ENCODE measurements at places on chromosomes 3 and 15.

- no peak for DNase-seq
Measured at GRCh38 chr3:49397470-49397869, 14.3 kb downstream of the RHOA start.

- DNase-seq, result peak; percentile 4
Measured at GRCh38 chr3:81302045-81302444, 459.4 kb downstream of the GBE1 start.

GRCh38 chr15:80211976-80212375 lies 40.0 kb downstream of the CTXND1 start:
- DNase-seq, result no peak

DNA sequence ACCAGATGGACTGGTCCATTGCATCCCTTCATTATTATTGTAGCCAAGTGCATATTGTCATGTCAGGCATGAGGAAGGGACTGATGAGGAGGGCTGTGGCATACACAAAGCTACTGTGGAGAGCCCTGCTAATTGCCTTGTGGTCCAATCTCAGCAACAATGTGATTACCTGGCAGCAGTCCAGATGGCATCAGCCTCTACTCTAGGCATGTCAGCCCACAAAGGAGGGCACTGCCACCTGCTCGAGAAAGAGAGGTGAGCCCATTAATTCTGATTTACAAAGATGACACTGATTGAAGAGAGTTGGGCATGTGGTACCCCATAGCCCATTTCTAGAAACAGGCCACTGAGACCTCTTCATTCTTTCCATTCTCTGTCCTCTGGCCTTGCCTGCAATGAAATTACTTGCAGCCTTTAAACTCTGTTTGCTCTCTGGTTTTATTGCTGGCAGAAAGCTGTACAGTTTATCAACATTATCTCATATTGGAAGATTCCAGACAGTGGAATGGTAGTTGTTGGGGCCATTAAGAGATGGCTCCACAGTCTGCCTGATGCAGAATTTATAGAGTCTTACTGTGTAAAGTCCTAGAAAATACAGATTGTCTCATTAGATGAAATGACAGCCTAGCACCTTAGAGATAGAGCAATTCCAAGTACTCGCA lies 307.7 kb downstream of the ARPP21 start:
- DNase-seq, result no peak

DNA sequence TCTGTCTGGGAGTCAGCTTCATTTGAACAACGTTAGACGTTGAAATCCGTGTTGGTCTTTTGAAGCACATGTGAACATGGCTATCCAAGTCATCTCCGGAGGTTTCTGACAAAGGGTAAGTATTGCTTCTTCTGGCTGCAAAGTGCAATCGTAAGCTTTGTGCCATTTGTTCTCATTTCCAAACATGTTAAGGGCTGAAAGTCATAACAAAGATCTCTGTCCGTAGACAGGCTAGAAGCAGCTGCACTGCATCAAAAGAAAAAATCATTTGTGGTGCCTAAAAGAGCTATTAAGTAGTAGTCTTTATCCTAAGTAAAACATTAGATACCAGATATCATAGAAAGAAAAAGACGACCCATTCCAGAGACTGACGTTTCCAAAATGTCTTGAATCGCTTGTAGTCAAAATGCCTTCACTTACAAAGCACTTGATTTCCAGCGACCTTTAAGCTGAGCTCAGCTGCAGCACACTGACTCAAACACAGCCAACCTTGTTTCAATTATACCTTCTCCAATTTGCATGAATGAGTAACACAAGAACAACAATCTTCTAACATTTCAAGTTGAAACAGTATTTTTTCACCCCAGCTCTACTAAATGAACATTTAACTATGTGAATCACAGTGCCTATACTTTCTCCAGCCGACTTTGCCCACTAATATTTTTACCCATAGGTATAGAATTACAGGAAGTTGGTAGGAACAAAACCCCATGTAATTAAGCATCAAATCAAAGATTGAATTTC lies 76.6 kb downstream of the NEDD4 start:
- DNase-seq, result no peak

GRCh38 chr3:107271787-107272387 lies 105.4 kb upstream of the CCDC54 start:
- no peak for DNase-seq

- DNase-seq, result no peak
Measured at GRCh38 chr3:171574556-171575240, 114.5 kb upstream of the TNIK start.

- DNase-seq, result no peak
Measured at GRCh38 chr15:77510066-77511057, 89.7 kb downstream of the HMG20A start.

GRCh38 chr15:93997071-93997658 lies 234.2 kb upstream of the MCTP2 start:
- DNase-seq, result no peak

DNA sequence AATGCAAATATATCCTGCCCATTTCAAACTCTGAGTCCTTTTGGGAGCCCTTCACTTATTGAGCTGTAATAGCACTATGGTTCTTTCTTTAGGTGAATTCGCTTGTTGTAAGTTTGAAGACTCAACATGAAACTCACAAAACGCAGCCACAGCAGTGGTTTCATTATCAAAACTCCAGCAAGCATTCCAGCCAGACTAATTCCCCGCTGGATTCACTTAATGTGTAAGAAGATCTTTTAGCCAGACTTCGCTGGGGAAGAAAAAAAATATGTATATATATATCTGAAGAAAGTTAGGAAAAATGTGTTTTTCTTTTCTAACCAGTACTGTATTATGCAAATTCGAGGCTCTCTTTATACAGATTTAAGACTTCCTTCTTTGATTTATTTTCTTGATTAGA lies 241.1 kb downstream of the WNT5A start:
- no peak for DNase-seq

GRCh38 chr3:38544926-38545325 lies 48.8 kb downstream of the EXOG start:
- no peak for DNase-seq

DNA sequence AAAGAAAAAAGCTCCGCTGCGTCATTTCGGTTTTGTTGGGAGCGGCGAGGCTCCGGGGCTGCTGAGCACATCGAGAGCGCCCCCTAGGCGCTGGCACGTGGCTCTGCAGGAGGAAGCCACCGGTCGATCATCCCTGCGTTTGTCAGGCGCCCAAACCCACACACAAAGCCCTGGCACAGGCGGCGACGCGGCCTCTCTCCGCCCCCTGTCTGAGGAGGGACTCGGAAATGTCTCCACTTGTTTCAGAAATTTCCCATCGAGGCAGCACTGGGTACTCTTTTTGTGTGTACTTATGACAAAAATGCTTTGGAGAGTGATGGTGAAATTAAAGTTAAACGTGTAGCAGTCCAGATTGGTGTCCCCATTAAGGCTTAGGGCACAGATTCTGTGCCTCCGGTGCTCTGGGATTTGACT lies 407.3 kb upstream of the ONECUT1 start:
- DNase-seq, result peak; percentile 42

DNA sequence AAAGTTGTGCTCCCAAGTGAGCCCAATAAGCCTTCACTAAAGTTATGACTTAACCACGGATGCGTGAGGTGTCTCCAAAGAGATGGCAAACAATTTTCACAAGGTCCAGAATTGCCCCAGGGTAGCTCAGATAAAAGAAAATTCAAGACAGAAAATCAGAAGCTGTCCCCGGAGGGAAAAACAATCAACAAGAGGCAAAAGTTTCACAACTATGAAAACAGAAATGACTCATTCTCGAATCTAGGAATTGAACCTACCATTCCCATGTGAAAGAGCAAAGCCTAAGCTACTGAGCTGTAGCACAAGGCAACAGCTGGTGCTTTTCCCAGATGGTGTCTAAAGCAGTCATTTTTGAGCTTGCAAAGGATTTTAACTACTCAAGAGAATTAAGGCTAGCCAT lies 33.5 kb upstream of the MKRN3 start:
- DNase-seq, result no peak

- no peak for DNase-seq
Measured at GRCh38 chr15:67017311-67017710, 48.1 kb upstream of the SMAD3 start.

GRCh38 chr15:99495430-99496301 lies 70.1 kb upstream of the MEF2A start:
- no peak for DNase-seq

GRCh38 chr15:45185903-45186770 lies 1.6 kb downstream of the SHF start:
- DNase-seq, result no peak

DNA sequence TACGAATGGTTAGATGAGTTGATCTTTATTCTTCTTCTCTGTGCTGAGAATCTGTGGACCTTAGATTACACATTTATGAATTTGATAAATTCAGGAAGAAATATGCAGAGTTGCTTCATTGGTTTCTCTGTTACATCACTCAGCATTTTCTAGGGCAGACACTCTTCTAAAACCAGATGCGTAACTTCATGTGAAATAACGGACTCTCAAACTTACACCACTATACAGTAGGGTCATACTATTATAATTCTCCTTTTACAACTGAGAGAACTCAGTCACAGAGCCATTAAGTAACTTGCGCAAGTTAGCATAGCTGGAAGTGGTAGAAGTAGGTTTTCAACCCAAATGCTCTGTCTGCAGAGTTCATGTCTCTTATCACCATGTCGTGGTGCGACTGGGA lies 5.7 kb downstream of the TMEM207 start:
- no peak for DNase-seq

DNA sequence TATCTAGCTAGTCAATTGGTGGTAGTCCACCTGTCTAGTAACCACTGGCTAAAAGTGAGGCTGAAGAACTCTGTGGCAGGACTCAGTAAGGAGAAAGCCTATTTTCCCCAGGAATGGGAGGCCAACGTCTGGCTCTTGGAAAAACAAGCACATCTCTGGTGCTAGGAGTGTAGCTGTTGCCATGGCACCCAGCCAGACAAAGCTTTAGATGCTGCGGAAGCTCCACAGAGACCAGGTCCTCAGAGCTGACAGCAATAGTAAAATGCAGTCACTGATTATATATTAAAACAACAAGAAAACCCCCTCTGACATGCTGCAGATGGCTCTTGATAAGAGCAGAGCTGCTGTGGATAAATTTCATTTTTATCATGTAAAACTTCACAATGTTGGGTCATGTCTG lies 124.9 kb upstream of the STRIT1 start:
- no peak for DNase-seq

DNA sequence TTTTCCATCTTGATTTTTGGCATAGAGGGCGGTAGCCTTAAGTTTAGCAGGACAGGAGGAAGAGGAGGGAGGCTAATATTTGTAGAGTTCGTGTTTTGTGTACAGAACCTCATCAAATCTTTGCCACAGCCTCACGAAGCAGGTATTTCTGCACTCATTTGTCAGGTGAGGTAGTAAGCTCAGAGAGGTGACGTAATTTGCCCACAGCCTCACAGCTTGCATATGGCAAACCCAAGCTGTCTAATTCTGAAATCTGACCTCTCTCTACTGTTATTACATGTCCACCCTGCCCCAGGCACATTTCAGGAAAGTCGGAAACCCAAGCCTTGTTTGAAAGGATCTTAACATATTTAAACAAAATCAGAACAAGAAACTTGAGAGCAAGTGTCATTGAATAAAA lies 91.1 kb upstream of the TPM1 start:
- no peak for DNase-seq

GRCh38 chr15:93566762-93567161 lies 477.8 kb upstream of the RGMA start:
- DNase-seq, result no peak

- DNase-seq, result peak; percentile 40
Measured at GRCh38 chr3:59559721-59560435, 510.1 kb upstream of the CFAP20DC start.

DNA sequence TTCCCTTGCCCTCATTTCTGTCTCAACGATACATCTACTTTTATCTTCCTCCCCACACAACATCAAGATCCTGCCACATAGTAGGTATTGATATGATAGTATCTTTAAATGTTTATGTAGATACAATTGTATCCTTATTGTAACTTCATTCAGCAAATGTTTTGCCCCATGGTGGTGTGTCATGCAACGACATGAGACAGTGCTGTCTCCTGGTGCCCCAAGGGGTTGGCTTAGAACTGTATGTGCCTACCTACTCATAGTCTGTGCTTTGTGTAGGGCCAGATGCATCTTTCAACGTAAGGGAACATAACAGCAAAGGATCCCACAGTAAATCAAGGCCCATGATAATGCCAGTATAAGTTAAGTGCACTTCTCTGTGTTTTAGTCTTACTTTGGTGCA lies 2.8 kb upstream of the CD47 start:
- DNase-seq, result no peak

- DNase-seq, result no peak
Measured at GRCh38 chr15:90644952-90645725, 72.0 kb upstream of the BLM start.

DNA sequence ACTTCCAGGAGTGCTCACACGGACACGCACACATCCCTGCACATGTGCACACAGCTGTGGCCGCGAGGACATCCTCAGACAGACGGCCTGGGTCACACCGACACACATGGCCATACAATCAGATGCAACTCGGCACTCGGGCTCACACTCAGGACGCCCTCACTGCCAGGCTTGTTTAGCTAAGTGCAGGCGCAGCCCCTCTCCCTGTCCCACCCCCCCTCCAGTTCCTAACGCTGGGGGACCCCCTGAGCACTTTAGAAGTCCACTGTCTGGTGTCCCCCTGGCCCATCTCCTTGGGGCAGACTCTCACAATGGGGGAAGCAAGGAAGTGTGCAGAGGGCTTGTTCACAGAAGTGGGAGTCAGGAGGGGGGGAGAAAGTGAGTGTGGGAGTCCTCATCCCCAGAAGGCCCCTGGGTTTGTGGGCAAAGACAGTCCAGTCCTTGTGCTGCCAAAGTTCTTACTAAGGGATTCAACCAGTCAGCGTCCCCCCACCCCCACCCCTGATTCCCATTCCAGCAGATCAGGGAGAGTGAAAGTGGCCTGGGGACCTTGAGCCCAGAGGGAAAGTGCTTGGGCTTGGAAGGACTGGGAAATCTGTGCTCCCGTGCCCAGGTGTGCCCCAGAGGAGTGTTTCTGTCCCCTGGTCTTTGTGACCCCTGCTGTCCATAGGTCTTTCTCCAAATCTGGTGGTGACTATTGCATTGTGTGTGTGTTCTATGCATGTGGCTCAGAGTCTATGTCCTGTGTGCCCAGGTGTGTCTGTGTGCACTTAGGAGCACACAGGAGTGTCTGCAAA lies 767 bp upstream of the GATA2 start:
- no peak for DNase-seq

DNA sequence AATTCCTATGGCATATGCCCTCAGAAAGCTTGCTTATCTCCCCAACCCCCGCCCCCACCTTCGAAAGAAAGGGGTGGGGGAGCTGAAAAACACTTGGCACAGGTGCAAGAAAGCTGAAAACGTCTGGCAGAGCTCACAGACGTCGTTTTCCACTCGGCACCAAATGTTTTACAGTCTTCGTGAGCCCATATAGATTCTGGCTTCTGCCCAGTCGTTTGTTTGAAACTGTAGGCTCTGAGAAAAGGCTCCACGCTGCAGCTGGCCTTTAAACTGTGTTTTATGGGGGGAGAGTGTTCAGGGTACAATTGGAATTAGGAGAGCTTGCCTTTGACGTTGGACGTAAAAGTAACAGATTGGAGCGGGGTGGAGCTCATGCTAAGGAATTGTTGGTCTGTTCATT lies 130.3 kb downstream of the MDFIC2 start:
- DNase-seq, result no peak
